SJSA1 (cell line): ENCODE measurements at places on chromosomes 4 and X. TPM values are rescaled to one million over a fixed set of nuclear protein-coding genes. Genes with fewer than 3 reads are reported as not detected.

- H3K4me1 ChIP-seq, result peaks cover 9% of the 10 kb centered on the region
- no peaks in the 10 kb centered on the region for H3K27me3 ChIP-seq
- no peak for DNase-seq
- no peaks in the 10 kb centered on the region for H3K36me3 ChIP-seq
- H3K4me3 ChIP-seq, result no peak overlapping the region
- no peak overlapping the region for H3K27ac ChIP-seq
Measured at GRCh38 chr4:76494243-76494642, 59.2 kb downstream of the SHROOM3 start.

GRCh38 chrX:40310016-40310415 is 212.3 kb upstream of the BCOR start:
- H3K36me3 ChIP-seq, result no peaks in the 10 kb centered on the region
- no peaks in the 10 kb centered on the region for H3K4me1 ChIP-seq
- no peak for DNase-seq
- no peak overlapping the region for H3K27ac ChIP-seq
- H3K4me3 ChIP-seq, result no peak overlapping the region

TMEM131L gene
- 5.4 and 12.7 TPM in 2 replicates for total RNA-seq

PRRG1 gene
- 18.0 and 23.4 TPM in 2 replicates for total RNA-seq

PDCL2 gene
- total RNA-seq, result not detected in 2 replicates

DNA sequence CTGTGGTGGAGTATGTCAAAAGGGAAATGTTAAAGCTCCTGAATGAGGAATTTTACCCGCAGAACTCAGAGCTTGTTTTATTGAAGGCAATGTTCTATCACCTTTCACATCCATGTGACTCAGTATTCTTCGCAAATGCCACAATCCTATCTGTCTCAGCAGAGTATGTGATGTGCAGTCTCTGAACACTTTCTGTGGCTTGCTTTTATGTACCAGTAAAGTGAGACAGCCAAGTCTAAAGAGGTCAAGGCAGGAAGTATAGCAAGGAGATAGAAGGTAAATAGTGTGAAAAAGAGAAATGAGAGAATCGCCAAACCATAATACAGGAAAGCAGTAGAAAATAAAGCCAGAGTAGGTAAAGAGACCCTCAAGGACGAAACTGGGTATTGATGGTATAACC is 515.8 kb downstream of the RAB28 start:
- no peak overlapping the region for H3K4me3 ChIP-seq
- H3K27me3 ChIP-seq, result no peaks in the 10 kb centered on the region
- H3K4me1 ChIP-seq, result no peaks in the 10 kb centered on the region
- no peak for DNase-seq
- no peaks in the 10 kb centered on the region for H3K36me3 ChIP-seq

RPS6KA6 gene
- total RNA-seq, result 2.4 and 5.9 TPM in 2 replicates

- no peak overlapping the region for H3K4me3 ChIP-seq
- no peak overlapping the region for H3K27ac ChIP-seq
- H3K4me1 ChIP-seq, result no peaks in the 10 kb centered on the region
- H3K27me3 ChIP-seq, result no peaks in the 10 kb centered on the region
- DNase-seq, result no peak
- H3K36me3 ChIP-seq, result no peaks in the 10 kb centered on the region
Measured at GRCh38 chrX:139113708-139114107, 402.2 kb upstream of the FGF13 start.

- H3K4me1 ChIP-seq, result no peaks in the 10 kb centered on the region
- H3K27me3 ChIP-seq, result no peaks in the 10 kb centered on the region
- DNase-seq, result no peak
- H3K27ac ChIP-seq, result no peak overlapping the region
- no peak overlapping the region for H3K4me3 ChIP-seq
- H3K36me3 ChIP-seq, result no peaks in the 10 kb centered on the region
Measured at GRCh38 chr4:74237425-74237966, 70.8 kb upstream of the EPGN start.

DNA sequence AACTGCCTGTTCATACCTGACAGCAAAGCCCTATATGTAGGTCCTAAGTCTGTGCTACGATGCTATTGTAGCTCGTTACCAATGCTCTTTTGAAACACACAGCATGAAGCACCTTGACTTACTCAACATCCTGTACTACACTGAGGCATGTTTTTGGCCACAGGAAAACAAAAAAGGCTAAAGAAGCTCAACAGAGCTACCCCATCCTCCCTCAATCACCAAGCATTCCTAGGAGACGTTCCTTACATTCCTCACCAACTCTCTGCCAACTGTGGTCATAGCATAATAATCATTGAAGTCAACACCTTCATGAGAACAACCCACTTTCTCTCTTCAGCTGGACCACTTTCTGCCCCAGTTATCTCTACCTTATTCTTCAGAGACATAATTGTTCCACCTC is 73.7 kb upstream of the SLC25A43 start:
- H3K4me1 ChIP-seq, result no peaks in the 10 kb centered on the region
- DNase-seq, result no peak
- no peaks in the 10 kb centered on the region for H3K27me3 ChIP-seq
- no peak overlapping the region for H3K27ac ChIP-seq

DNA sequence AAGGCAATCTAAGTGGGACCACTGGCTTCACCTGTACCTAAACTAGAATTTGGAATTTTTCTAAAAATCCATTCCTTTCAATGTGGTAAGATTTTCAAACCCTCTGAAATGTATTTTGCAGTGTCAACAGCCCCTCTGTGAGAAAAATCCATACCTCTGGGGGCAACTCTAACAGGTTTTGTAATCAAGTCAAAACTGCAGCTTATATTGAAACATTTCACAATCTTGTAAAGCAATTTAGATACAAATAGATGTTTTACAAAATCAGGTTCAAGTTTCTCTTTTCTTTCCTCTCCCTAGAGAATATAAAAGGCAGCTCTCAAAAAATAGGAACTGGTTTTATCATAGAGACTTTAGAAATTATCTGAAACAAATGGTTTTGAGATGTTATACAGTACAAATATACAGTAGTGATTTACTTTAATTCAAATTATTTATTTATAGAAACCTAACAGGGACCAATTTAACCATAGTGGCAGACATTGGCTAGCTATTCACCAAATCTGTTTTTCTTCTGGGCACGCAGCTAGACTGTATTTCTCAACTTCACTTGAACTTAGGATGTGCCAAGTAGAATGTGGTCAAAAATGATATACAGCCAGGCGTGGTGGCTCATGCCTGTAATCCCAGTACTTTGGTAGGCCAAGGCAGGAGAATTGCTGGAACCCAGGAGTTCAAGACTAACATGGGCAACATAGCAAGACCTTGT is 36.3 kb upstream of the SPINK2 start:
- no peak overlapping the region for H3K27ac ChIP-seq
- H3K36me3 ChIP-seq, result no peaks in the 10 kb centered on the region
- H3K27me3 ChIP-seq, result peaks cover 7% of the 10 kb centered on the region; the same call in 1 of the 2 replicates
- no peaks in the 10 kb centered on the region for H3K4me1 ChIP-seq
- H3K4me3 ChIP-seq, result no peak overlapping the region
- DNase-seq, result no peak

LRIT3 gene
- not detected in 2 replicates for total RNA-seq

SPIN2A gene
- 0.13 TPM in 1 of 2 replicates, not detected in the other for total RNA-seq

DNA sequence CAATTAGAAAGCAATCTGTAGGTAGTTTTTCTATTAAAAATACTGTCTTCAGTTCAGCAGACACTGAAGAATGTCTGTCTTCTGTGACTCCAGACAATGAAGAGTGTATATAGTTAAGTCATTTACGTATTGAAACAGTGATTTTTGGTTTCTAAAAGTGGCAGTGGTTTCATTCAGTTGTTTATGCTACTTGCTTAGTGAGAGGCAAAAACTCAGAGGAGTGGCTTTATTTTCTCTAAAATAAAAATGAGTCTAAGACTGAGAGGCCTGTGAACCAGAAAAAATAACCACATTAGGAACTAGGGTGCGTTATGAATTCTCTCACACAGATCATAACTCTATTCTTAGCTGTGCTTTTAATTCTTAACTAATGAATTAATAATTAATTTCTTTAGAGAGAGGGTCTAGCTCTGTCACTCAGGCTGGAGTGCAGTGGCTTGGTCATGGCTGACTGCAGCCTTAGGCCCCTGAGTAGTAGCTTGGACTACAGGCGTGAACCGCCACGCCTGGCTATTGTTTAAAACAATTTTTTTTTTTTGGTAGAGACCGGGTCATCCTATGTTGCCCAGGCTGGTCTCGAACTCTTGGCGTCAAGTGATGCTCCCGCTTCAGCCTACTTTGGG is 31.4 kb downstream of the FREM3 start:
- H3K27ac ChIP-seq, result no peak overlapping the region
- H3K4me3 ChIP-seq, result no peak overlapping the region
- H3K4me1 ChIP-seq, result no peaks in the 10 kb centered on the region

GRCh38 chr4:173272314-173272713 is 61.8 kb downstream of the HMGB2 start:
- no peak overlapping the region for H3K27ac ChIP-seq
- H3K27me3 ChIP-seq, result no peaks in the 10 kb centered on the region
- no peak for DNase-seq
- H3K4me3 ChIP-seq, result no peak overlapping the region

- H3K27me3 ChIP-seq, result no peaks in the 10 kb centered on the region
- no peak overlapping the region for H3K4me3 ChIP-seq
- no peaks in the 10 kb centered on the region for H3K36me3 ChIP-seq
- DNase-seq, result no peak
- no peaks in the 10 kb centered on the region for H3K4me1 ChIP-seq
Measured at GRCh38 chrX:3563451-3563850, 150.0 kb downstream of the PRKX start.

GRCh38 chr4:98657531-98658286 is 702 bp downstream of the TSPAN5 start:
- no peaks in the 10 kb centered on the region for H3K27me3 ChIP-seq
- DNase-seq, result peak; percentile 62
- peaks cover 4% of the 10 kb centered on the region for H3K36me3 ChIP-seq
- H3K4me3 ChIP-seq, result peak overlapping the region; percentile 90

DNA sequence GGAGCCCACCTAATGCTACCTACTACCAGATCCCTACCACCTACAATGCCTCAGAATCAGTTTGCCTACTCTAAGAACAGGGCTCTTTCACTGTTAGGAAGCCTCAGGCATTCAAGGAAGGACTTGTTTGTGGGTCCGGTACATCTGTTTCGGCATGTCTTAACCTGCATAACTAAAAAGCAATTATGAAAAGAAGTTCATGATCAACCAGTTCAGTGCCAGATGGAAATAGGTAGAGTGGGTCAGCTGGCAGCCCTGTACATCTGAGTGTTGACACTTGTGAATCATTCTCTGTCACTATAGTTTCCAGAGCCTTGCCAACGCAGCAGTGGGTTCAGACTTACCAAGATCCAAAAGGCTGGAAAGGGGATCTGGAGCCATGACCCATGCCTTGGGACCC is 3.3 kb downstream of the TMEM185A start:
- no peak overlapping the region for H3K4me3 ChIP-seq
- no peaks in the 10 kb centered on the region for H3K27me3 ChIP-seq
- H3K36me3 ChIP-seq, result peaks cover 3% of the 10 kb centered on the region; the same call in 1 of the 2 replicates
- no peak for DNase-seq

DNA sequence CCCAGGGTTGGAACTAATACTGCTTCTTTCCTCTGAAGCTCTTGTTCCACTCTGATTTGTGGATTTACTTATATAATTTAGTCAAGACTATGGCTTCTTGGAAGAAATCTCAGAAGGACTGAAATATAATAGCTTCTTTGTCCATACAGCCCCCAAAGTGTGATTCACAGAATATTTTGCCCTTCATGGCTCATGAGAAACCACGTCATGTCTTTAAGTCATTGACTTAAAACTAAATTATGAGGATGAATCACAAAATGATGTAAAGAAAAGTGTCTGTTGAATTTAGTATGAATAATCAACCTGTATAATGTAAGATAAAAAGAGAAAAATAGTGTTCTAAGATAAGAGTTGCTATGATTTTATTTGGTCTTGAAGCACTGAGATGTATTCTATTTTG is 43.3 kb upstream of the AGA start:
- peak overlapping the region; percentile 48 for H3K27ac ChIP-seq
- H3K36me3 ChIP-seq, result no peaks in the 10 kb centered on the region
- DNase-seq, result no peak
- H3K27me3 ChIP-seq, result no peaks in the 10 kb centered on the region

GRCh38 chrX:109774136-109774535 is 41.1 kb upstream of the ACSL4 start:
- no peak overlapping the region for H3K4me3 ChIP-seq
- H3K27ac ChIP-seq, result no peak overlapping the region
- no peaks in the 10 kb centered on the region for H3K4me1 ChIP-seq
- DNase-seq, result no peak

DNA sequence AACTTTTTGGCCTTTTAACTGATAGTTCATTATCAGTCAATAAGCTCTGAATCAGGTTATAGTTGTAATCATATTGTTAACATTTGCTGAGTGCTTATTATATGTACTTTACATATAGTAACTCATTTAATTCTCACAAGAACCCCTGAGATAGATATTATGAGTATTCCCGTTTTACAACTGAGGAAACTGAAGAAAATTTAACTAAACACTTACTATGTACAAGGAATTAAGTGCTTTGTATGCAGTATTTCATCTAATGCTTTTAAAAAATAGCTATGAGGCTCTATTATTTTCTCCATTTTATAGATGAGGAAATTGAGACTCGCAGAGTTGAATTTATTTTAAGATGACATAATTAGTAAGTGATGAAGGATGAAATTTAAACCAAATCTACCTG is 27.7 kb upstream of the FGF2 start:
- DNase-seq, result no peak
- H3K36me3 ChIP-seq, result no peaks in the 10 kb centered on the region
- peak overlapping the region; percentile 69 for H3K27ac ChIP-seq
- no peaks in the 10 kb centered on the region for H3K27me3 ChIP-seq
- H3K4me1 ChIP-seq, result peaks cover 25% of the 10 kb centered on the region

TMEM156 gene
- total RNA-seq, result 7.9 and 18.6 TPM in 2 replicates

GRCh38 chrX:57156397-57157049 is 19.3 kb upstream of the SPIN2A start:
- no peak overlapping the region for H3K27ac ChIP-seq
- no peak overlapping the region for H3K4me3 ChIP-seq
- no peaks in the 10 kb centered on the region for H3K36me3 ChIP-seq
- H3K4me1 ChIP-seq, result no peaks in the 10 kb centered on the region
- no peaks in the 10 kb centered on the region for H3K27me3 ChIP-seq

- DNase-seq, result peak; percentile 72
- H3K27ac ChIP-seq, result peak overlapping the region; percentile 69
- no peak overlapping the region for H3K4me3 ChIP-seq
- H3K4me1 ChIP-seq, result peaks cover 40% of the 10 kb centered on the region
Measured at GRCh38 chr4:38565271-38566199, 98.5 kb upstream of the KLF3 start.

- no peak for DNase-seq
- no peak overlapping the region for H3K4me3 ChIP-seq
- H3K27me3 ChIP-seq, result no peaks in the 10 kb centered on the region
- H3K36me3 ChIP-seq, result no peaks in the 10 kb centered on the region
- H3K4me1 ChIP-seq, result no peaks in the 10 kb centered on the region
Measured at GRCh38 chr4:3463556-3464348, 646 bp downstream of the DOK7 start.

GRCh38 chr4:153169776-153170175 is 34.5 kb upstream of the TRIM2 start:
- H3K36me3 ChIP-seq, result no peaks in the 10 kb centered on the region
- H3K4me1 ChIP-seq, result peaks cover 13% of the 10 kb centered on the region

PPP1R2C gene
- not detected in 2 replicates for total RNA-seq

- H3K27me3 ChIP-seq, result no peaks in the 10 kb centered on the region
- H3K36me3 ChIP-seq, result no peaks in the 10 kb centered on the region
- no peak overlapping the region for H3K27ac ChIP-seq
- H3K4me3 ChIP-seq, result no peak overlapping the region
Measured at GRCh38 chr4:9947168-9948062, 73.9 kb downstream of the SLC2A9 start.
